ENCODE measurements at places on chromosomes 6 and 20. TPM values are rescaled to one million over a fixed set of nuclear protein-coding genes. Genes with fewer than 3 reads are reported as not detected.

GRCh38 chr6:21935561-21936028 is 342.0 kb downstream of the SOX4 start:
- no peak for DNase-seq

- no peak for DNase-seq
Measured at GRCh38 chr6:4879741-4880275, 103.6 kb downstream of the CDYL start.

- no peak for DNase-seq
Measured at GRCh38 chr6:155530219-155530834, 74.7 kb upstream of the NOX3 start.

DNA sequence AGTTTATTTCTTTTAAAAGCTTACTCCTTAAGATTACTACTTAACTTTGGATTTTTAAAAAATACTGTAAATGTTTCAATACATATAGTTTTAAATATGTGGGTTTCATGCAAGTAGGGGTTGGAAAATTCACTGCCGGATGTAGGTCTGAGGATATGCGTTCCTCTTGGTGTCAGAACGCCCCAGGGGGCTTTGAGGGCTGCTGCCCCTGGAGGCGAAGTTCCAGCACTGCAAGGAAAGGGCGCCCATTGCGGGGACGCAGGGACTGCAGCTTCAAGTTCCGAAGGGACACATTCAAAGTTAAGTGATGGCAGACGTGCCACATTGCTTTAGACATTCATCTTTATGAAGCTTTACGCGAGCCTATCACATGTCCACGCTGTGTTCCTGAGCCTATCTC is 152.9 kb downstream of the SOD2 start:
- DNase-seq = no peak

GRCh38 chr6:15352220-15352619 is 106.4 kb downstream of the JARID2 start:
- DNase-seq = no peak

LSM14B gene
- total RNA-seq = 18.1 TPM

DNA sequence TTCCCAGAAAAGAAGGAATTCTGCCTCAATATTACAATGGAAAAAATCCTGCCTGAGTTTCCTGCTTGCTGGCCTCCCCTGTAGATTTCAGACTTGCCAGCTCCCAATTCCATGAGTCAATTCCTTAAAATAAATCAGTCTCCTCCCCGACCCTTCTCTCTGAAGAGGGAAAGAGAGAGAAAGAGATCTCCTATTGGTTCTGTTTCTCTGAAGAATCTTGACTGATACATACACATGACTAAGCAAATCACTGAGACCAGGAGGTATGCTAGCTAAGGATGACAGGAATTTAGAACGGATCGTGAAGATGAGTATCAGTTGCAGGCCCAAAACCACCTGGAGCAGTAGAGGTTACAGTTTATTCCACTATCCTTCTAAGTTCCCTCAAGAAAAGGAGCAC is 11.3 kb upstream of the RBM24 start:
- no peak for DNase-seq

- no peak for DNase-seq
Measured at GRCh38 chr6:119830069-119830468, 480.5 kb upstream of the MAN1A1 start.

RPRD1B gene
- 24.8 TPM for total RNA-seq

DNA sequence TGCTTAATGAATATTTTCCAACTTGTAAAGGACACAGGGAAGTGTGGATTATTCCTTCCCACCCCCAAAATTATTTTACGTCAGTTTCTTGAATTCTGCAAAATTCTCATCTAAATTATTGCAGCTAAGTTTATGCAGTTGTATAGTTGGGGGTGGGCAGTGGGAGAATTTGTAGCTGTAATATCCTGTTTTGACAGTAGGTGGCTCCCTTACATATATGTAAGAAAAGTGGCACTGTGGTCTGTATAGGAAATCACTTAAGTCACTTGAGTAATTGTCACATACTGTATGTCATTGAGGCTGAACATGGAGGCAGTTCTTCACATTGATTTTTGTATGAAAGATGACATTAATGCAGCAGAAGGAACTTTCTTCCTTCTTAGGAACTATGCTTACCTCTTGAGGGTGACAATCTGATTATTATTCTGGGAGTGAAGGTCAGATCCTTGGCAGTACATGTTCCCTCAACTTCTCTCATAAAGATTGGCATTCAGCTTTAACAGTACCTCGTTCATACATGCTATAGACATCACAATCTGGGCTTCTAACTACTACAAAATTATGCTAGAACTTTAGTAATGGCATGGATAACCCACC is 14.6 kb upstream of the CFAP206 start:
- no peak for DNase-seq

GRCh38 chr6:34813028-34813713 is 21.3 kb downstream of the BLTP3A start:
- DNase-seq = no peak

CCDC170 gene
- total RNA-seq = 0.95 TPM

LINC00237 gene
- not detected for total RNA-seq

ROS1 gene
- not detected for total RNA-seq

- DNase-seq = no peak
Measured at GRCh38 chr20:49132995-49133478, 55.1 kb downstream of the STAU1 start.

- no peak for DNase-seq
Measured at GRCh38 chr6:53986165-53986720, 125.0 kb upstream of the MLIP start.

GRCh38 chr20:4894981-4895381 is 106.3 kb downstream of the SLC23A2 start:
- no peak for DNase-seq

CST4 gene
- total RNA-seq = not detected

GRCh38 chr6:115899730-115900282 is 160.9 kb downstream of the FRK start:
- DNase-seq = no peak

GRCh38 chr6:142376115-142376514 is 74.3 kb downstream of the ADGRG6 start:
- DNase-seq = no peak

ANKEF1 gene
- 4.4 TPM for total RNA-seq

SOBP gene
- total RNA-seq = 0.15 TPM

TRIM31 gene
- not detected for total RNA-seq

GRCh38 chr6:53864781-53865180 is 70.0 kb downstream of the LRRC1 start:
- DNase-seq = no peak

GRCh38 chr6:32589596-32590449 is at the start of gene HLA-DRB1:
HLA-DRB1 (minus strand) TSS chr6:32589848; CDS start chr6:32589742, 106 bp downstream.
- DNase-seq = no peak

TRAPPC3L gene
- total RNA-seq = not detected

DNA sequence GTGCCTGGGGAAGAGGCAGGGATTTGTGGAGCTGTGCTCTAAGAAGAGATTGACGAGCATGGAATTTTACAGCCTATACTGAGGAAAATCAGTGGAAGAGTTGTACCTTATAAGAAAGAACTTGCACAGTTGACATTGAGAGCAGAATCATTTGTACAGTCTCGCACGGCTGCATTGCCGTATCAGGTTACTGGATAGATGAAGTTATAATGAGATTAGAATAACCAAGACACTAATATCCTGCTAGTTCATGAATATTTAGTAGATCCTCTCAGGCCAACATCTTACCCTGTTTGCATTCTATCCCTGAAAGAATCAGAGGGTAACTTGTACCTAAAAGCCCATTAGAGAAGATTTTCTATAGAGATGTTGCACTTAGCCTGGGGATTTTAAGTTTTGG is 447.1 kb downstream of the PREX1 start:
- DNase-seq = no peak

POU3F2 gene
- not detected for total RNA-seq

GRCh38 chr6:42239736-42240375 is 22.2 kb upstream of the MRPS10 start:
- no peak for DNase-seq

DNA sequence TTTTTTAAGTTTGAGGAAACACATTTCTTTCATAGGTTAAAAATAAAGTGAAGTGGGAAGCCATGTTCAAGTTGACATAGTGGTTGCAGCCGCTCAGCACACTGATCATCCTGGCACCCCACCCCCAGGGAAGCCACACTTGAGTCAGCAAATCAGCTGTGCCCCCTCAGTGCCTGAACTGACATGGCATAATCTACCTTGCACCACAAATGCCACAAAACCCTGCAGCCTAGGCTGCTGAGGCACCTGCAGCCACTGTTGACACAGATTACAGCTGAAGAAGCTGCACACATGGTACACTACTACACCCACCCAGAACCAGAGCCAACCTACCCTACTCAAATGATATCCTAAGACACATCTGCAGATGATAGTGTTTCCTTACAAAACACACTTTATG is 77.5 kb upstream of the RIMS1 start:
- DNase-seq = no peak

DNA sequence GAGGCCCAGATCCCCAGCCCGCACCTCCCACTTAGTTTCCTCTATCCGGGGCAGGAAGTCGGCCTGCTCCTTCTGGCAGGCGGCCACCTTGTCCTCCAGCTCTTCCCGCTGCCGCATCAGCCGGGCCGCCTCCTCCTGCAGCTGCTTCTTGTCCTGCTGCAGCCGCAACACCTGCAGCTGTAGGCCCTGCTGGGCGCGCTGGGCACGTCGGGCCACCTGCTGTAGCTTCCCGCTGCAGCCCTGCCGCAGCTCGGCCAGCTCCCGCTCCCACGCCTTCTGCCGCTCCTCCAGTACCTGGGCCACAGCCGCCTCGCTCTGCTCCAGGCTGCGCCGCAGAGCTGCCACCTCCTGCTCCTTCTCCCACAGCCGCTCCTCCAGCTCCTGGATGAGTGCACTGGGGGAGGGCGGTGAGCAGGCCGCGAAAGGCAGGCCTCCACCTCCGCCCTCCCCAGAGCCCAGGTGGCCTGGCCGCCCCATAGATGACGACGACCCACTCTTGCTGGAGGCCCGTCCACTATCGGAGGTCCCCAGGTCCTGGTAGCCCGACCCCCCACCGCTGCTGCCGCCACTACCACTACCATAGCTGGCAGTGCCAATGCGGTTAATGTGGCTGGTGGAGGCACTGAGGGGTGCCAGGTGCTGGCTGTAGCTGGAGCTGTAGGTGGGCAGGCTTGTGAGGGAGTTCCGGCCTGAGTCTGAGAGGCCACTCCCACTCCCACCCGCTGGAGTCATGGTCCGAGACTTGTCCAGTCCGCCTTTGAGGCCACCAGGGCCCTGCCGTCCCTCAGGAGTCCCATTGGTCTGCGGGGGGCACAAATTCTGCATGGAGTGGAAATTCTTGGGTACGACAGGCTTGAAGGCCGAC is 6.0 kb upstream of the FASTKD5 start:
- DNase-seq = no peak

NRM gene
- 3.8 TPM for total RNA-seq

- DNase-seq = no peak
Measured at GRCh38 chr6:9810286-9810685, 604.6 kb downstream of the TFAP2A start.

DNA sequence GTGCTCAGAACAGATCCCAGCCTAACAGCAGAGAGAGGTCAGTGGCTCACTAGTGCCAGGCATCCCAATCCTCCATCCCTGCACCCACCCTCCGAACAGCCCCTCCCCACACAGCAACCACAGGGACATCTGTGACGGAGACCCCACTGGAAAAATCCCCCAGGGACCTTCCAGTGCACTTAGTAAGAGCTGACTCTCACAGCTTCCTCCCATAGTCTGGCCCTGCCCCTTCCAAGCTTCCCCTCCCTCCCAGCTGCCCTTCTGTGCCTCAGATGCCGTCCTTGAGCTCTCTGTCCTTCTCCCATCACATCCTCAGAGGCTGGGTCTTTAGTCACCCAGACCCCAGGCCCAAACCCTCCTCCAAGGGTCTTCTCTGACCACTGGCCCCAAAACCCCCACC is 9.7 kb upstream of the THBS2 start:
- no peak for DNase-seq
